ENCODE measurements at places on chromosomes 12 and 14. TPM values are rescaled to one million over a fixed set of nuclear protein-coding genes. Genes with fewer than 3 reads are reported as not detected.

Gene LTBP2
- total RNA-seq: 6.2 TPM

Gene INHBE
- total RNA-seq: not detected

Gene HOTAIR
- not detected for total RNA-seq

Gene BIN2
- not detected for total RNA-seq

Gene GPR84
- total RNA-seq: under 0.01 TPM

Gene JDP2
- total RNA-seq: 21.4 TPM

DNA sequence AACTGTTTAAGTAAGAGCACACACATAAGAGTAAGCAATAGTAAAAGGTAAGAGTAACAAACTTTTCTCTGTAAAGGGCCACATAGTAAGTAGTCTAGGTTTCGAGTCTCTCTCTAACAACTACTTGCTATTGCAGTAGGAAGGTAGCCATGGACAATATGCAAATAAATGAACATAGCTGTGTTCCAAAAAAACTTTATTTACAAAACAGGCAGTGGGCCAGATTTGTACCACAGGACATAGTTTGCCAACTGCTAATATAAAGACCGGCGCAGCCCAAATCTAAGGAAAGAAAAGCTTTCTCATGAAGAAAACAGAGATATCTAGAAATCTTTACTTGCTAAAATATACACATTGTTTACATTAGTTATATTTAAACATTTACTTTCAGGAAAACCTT is 239.0 kb upstream of the EGLN3 start:
- DNase-seq: no peak

GRCh38 chr12:89070603-89071002 is 281.7 kb downstream of the DUSP6 start:
- DNase-seq: no peak

GRCh38 chr14:75277008-75277814 is 1.4 kb upstream of the FOS start:
- DNase-seq: peak; percentile 96

GRCh38 chr14:68729556-68729955 is 63.3 kb downstream of the ZFP36L1 start:
- DNase-seq: peak; percentile 47

- DNase-seq: peak; percentile 39
Observed at GRCh38 chr14:68979722-68980451, 785 bp upstream of the ACTN1 start.

DNA sequence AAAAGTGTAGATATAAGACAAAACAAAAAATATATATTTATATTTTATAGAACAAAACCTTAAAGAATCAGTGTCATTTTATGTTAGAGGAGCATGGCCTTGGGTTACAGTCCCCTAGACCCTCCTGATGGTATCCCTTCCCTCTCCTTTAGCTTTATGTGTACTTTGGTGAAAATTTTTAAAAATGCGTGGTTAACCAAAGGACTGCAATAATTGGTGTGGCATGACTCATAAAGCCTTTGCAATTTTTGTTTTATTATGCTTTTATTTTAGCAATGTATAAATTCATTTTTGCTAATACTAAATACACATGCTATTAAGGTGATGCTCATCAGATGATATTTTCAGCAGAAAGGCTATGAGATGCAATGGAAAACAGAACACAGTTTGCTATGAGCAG is 264.4 kb downstream of the SYT1 start:
- DNase-seq: no peak

DNA sequence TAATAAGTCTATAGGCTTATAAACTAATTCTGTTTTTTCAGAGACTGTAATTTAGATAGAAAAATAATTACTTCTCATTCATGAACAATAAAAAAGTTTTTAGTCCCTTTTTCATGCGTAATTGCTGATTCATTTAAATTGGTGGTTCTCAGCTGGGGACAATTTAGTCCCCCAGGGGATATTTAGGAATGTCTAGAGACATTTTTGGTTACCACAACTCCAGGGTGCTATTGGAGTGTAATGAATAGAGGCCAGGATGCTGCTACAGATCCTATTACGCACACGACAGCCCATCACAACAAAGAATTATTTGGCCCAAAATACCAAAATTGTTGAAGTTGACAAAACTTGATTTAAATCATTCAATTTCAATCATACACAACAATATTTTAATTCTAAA is 22.8 kb upstream of the VCPKMT start:
- no peak for DNase-seq

- DNase-seq: no peak
Observed at GRCh38 chr14:74911221-74911620, 11.8 kb downstream of the RPS6KL1 start.
